Dorsolateral prefrontal cortex (tissue), 122 donors: ENCODE measurements at places on chromosomes 3 and 15.

DNA sequence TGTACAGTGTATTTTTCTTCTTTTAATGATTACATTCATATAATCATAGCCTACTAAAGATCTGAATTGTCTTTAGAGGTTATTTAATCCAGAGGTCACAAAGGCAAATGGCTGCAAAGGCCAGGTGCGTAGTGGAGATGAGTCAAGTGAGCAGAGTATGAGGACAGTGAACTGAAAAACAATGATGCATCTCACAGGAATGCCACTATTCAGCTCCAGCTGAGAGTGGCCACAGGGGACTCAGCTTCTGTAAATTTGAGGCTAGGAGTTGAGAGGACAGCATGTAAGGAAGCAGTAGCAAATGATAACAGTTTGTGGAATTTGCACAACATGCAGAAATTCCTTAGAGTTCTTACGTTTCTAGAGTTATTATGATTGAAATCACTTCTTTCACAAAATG lies 50.4 kb downstream of the COL6A5 start:
- no peak for DNase-seq

- no peak for DNase-seq
Measured at GRCh38 chr3:130276203-130276803, 69.2 kb upstream of the COL6A5 start.

DNA sequence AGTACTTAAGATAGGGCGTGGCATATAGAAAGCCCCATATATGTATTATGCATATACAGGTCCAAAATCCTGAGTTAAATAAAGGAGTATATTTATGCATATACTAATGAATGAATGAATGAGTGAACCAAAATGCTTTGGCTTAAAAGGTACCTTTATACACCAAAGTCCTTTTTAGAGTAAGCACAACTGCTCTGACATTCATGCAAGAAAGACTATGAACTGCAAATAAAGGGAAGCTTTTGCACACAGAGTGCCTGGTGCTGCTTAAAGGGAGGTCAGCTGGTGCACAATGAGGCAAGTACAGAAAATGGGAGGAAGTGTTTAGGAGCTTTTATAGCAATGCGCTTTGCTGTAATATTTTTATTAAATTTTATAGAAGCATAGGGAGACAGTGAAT lies 214.0 kb downstream of the KLF13 start:
- DNase-seq, result no peak

DNA sequence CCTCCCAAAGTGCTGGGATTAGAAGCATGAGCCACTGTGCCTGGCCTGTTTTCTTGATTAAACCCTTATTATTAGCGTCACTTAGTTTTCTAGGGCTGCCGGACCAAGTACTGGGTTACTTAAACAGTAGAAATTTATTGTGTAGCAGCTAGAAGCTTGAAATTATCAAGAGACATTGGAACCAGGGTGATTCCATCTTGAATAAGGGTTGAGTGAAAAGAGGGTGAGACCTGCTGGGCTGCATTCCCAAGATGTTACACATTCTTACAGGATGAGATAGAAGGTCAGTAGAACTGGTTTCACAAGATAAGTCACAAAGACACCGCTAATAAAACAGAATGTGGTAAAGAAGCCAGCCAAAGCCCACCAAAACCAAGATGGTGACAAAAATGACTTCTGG lies 18.6 kb upstream of the FSTL1 start:
- DNase-seq, result no peak

GRCh38 chr3:104180906-104181305 lies 1185.8 kb upstream of the ALCAM start:
- no peak for DNase-seq

- no peak for DNase-seq
Measured at GRCh38 chr15:71357321-71357732, 242.1 kb downstream of the THSD4 start.

DNA sequence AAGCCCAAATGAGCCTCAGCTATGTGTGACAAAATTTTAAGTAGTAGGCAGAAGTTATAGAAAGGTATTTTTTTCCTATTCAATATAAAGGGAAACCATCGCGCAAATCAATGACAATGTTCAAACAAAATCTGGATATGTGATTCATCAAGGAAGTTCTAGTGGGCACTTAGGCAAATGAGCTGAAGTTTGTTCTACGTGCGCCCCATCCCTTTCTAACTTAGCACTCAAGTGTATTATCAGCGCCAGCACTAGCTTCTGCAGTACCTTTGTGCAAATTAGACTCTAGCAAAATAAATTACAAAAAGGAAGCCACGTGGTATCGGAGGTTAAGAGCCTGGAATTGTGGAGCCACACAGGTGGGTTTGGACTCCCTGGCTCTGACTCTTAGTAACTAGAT lies 91.1 kb downstream of the TBL1XR1 start:
- DNase-seq, result no peak

- no peak for DNase-seq
Measured at GRCh38 chr3:164375538-164375937, 702.8 kb downstream of the SI start.

DNA sequence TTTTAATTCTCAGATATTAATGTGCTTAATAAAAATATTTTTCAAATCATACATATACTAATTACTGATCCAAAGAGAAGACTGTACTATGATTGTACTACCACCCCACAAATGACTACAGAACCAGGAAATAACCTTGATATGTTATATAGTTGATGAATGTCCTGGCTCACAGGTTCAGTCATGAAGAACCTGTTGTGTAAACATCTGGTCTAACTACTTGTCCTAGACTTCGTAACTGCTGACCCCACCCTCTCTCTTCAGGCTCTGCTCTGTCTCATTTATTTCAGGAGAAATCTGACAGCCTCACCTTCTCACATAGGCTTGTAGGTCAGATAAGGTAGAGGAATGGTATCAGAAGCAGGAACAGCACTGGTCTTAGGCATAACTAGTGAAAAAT lies 14.7 kb upstream of the CSTA start:
- DNase-seq, result no peak

GRCh38 chr3:136194409-136195257 lies 1.5 kb downstream of the MSL2 start:
- peak; percentile 12 for DNase-seq

DNA sequence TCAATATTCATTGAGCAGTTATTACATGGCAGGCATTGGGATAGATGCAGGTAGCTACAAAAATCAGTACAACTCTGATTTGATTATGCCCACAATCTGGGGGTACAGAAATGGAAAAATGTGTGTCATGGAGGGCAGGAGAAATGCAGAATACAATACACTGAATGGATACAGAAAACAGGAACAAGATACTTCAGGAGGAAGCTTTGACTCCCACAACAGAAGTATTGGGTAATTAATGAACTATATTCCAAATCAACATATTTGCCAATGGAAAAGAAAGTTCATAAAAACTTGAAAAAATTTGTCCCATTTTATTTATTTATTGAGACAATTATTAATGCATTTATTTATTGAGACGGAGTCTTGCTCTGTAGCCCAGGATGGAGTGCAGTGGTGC lies 207.0 kb downstream of the SUCLG2 start:
- DNase-seq, result no peak

GRCh38 chr3:42871592-42872196 lies 4.0 kb downstream of the CYP8B1 start:
- peak; percentile 50 for DNase-seq

DNA sequence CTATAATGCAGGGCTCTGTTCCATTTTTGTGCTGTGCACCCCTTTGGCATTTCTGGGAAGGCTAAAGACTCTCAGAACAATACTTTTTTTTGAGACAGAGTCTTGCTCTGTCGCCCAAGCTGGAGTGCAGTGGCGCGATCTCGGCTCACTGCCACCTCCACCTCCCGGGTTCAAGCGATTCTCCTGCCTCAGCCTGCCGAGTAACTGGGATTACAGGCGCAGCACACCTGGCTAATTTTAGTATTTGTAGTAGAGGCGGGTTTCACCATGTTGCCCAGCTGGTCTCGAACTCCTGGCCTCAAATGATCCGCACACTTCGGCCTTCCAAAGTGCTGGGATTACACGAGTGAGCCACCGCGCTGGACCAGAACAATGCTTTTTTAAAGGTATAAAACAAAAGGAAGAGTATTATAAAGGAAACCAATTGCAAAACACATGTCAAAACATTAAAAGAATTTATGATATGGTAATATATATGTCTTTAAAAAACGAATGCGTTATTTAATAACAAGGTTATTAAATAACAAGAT lies 999 bp downstream of the SQOR start:
- no peak for DNase-seq

- peak; percentile 73 for DNase-seq
Measured at GRCh38 chr15:40873694-40874561, at the start of gene RHOV. RHOV (minus strand) TSS chr15:40874234; CDS start chr15:40874139, 95 bp downstream.

- DNase-seq, result no peak
Measured at GRCh38 chr3:43215663-43216275, 70.6 kb upstream of the SNRK start.

DNA sequence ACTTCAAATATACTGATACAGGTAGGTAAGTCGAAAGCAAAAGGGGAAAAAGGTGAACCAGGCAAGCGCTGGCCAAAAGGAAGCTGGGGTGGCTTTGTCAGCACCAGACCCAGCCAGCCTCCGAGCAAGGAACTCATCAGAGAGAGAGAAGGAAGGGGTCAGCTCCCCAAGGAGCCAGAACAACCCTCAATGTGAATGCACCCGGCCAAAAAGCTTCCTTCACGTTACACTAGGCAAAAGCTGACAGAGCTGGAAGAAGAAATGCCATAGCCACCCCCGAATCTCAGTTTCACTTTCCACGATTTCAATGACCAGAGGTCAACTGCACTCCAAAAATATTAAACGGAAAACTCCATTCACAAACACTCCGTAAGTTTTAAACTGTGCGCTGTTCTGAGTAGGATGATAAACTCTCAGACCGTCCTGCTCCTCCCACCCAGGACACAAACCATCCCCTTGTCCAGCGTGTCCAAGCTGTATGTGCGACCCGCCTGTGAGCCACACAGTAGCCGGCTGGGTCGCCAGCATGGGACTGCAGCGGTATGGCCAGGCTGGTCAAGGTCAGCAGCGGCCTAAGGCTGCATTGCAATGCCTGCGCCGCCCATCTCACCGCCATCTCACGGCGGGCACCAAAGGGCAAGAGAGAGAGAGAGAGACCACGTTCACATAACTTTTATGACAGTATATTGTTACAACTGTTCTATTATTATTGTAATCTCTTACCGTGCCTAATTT lies 29.7 kb downstream of the CYFIP1 start:
- DNase-seq, result peak; percentile 36

DNA sequence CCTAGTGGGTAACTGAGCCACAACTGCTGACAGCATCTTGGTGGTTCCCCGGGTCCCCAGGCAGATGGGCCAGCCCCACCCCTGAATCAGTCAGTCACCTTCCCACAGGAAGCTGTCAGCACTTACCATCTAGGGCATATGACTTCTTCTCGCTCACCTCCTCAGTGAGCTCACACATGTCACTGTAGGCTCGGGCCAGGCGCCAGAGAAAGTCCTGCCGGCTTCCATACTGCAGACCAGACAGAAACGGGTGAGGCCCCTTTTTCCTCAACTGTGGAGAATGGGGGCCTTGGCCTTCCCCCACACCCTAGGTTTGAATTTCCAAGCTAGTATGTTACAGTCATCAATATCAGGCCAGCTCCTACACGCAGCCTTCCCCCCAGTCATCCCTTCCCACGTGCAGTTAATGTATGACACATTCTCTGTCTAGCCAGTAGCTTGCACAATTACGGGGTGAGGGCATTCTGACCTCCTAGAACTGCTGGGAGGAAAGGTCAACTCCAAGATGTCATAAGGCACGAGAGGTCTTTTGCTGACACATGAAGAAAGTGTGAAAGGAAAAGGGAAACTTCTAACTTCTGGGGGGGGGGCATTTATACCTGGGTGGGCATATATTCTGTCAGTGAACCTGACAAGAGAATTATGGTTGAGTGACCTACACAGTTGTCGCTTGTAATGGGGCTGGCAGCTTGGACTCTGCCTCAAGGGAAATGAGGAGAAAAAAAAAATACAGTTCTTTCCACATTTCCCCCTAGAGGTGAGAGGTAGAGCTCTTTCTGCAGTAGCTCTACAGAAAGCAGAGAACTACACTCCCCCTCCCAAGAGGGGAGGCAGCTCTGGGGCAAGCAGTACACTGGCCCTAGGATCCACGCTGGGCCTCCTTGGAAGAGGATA lies 10.9 kb downstream of the RMDN3 start:
- DNase-seq, result no peak

GRCh38 chr15:94791008-94791407 lies 559.6 kb downstream of the MCTP2 start:
- DNase-seq, result no peak

GRCh38 chr3:16101295-16102186 lies 72.9 kb upstream of the GALNT15 start:
- no peak for DNase-seq

- no peak for DNase-seq
Measured at GRCh38 chr3:106013971-106014370, 145.2 kb upstream of the CBLB start.

DNA sequence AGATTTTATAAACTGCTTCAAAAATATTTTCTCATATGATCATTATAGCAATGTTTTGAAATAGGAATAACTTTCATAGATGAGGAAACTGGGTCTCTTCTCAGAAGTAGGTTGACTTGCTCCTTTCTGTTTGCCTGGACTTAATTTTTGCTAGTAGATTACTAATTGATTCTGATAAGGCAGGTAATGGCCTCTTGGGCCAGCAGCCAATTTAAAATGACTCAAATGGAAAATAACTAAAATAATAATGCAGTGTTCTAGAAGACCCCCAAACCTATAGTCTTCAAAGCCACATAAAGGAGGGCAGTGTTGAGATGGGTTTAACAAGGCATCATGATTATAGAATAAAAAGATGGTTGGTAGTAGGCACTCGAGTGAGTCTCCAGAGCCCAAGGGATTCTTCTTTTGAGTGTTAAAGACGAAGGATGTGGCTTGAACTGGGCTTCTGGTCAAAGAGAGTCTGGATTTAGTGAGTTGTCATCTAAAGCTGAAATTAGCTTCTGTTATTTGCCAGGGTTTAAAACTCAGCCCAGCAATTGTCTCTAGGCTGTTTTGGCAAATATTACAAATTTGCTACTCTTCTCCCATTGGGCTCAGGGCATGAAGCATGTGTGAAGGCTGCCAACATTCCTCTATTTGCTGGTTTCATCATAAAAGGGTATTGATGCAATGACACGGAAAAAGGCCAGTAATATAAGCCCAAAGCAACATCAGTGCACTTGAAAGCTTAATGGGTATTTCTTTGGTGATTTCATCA lies 297.1 kb upstream of the MEIS2 start:
- no peak for DNase-seq

- DNase-seq, result no peak
Measured at GRCh38 chr3:122681974-122682409, 1.4 kb downstream of the PARP14 start.

DNA sequence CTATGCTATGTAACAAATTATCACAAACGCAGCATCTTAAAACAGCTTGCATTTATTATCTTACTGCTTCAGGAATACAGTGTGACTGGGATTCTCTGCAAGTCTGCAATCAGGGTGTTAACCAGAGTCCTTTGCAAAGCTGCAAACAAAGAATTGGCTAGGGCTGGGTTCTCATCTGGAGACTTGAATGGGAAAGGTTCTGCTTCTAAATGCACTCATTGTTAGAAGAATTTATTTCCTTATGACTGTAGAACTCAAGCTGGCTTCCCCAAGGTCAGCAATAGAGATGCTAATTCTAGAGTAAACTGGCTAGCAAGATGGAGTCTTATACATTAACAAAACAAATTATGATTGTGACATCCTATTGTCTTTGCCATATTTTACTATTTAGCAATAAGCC lies 673.7 kb downstream of the DIPK2A start:
- DNase-seq, result no peak

- DNase-seq, result no peak
Measured at GRCh38 chr15:80180468-80180867, 27.7 kb downstream of the FAH start.
